ENCODE measurements at places on chromosomes 3 and 15.
A peak's percentile ranks its signal among the peaks of the same experiment; 100 is the strongest.

GRCh38 chr3:81851176-81851575 lies 89.7 kb upstream of the GBE1 start:
- ATAC-seq = no peak

DNA sequence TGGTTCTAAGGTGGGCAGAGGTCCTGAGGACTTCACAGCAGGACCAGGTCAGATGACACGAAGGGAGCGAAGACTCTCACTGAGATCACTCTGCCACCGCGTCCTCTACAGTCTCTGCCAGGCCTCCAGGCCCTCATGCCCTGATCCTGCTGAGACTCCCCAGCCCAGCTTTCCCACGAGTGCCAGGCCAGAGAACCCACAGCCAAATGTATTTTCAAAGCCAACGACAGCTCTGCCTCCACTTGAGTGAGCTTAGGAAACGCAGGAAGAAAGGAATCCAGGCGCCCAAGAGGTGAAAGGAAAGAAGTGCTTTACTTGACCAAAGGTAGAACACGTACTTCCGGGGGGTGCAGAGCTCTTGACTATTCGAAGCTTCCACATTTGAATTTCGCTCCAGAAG lies 275.0 kb downstream of the XXYLT1 start:
- no peak for ATAC-seq

- no peak for ATAC-seq
Observed at GRCh38 chr3:191070201-191070600, 128.8 kb upstream of the OSTN start.

GRCh38 chr15:36691579-36692357 lies 112.3 kb downstream of the CDIN1 start:
- no peak for ATAC-seq

GRCh38 chr3:34207806-34208205 lies 409.4 kb downstream of the PDCD6IP start:
- ATAC-seq = no peak

GRCh38 chr3:129014793-129015345 lies 13.8 kb downstream of the EFCC1 start:
- ATAC-seq = no peak

- peak; percentile 65 for ATAC-seq
Observed at GRCh38 chr15:90863987-90864386, 4.4 kb upstream of the FURIN start.

GRCh38 chr15:57665194-57665593 lies 41.3 kb upstream of the POLR2M start:
- ATAC-seq = no peak

DNA sequence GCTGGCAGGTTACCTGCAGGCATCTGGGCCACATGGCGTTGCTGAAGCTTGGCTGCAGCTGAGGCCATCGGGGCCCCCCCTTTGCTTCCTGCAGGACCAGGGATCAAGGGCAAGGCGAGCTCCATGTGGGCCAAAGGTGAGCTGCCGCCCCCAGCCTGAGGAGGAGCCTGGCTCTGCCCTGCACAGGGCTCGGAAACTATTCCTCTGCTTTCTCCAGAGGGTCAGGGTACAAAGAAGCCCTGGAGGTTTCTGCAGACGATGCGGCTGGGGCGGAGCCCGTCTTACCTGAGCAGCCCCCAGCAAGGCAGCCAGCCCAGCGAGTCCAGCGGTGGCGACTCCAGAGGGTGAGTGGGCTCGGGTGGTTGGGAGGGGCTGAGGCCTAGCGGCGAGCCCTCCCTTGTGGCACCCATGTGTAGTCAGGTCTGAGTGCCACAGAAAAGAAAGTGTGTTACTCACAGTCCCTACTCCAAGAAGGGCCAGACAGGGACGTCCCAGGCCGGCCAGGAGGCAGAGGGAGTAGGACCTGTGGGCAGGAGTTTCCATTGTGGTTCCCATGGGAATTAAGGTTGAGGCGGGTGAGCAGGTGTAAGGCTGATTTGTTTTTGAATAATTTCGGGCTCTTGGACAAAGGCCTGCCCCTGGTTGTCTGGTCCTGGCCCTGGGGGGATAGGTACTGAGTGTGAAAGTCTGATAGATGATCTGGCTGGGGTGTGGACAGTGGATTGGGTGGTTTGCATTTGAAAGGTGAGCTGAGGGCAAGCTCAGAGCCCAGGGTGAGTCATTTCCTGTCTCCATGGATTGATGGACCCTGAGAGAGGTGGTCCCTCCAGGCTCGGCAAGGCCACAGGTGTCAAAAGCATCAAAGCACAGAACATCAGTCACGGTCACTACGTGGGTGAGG lies 25.4 kb downstream of the CFAP100 start:
- no peak for ATAC-seq

DNA sequence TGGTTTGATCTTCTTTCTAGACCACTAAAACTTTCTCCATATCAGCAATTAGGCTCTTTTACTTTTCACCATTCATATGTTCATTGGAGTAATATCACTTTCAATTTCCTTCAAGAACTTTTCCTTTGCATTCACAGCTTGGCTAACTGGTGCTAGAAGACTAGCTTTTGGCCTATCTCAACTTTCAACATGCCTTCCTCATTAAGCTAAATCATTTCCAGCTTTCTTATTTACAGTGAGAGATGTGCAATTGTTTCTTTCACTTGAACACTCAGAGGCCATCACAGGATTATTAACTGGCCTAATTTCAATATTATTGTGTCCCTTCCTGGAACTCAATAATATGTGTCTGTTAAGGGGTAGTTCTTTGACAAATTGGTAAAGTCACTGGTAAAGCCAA lies 42.8 kb upstream of the PLOD2 start:
- ATAC-seq = no peak

GRCh38 chr3:171748064-171748924 lies 62.0 kb downstream of the PLD1 start:
- no peak for ATAC-seq

GRCh38 chr3:25430287-25430934 lies 2.3 kb downstream of the RARB start:
- ATAC-seq = no peak

Measured in activated CD4-positive, CD25-positive, alpha-beta regulatory T cell treated with anti-CD3 and anti-CD28 coated beads, Interleukin-2, amount 50 U/mL, for 24 hours (primary cell).